ENCODE measurements at places on chromosomes 4 and X.

- DNase-seq = no peak
These were observed 836.0 kb downstream of the PDHA2 start for GRCh38 chr4:96675896-96676295.

GRCh38 chr4:98691588-98691987 lies 33.2 kb upstream of the TSPAN5 start:
- DNase-seq = no peak

GRCh38 chr4:137558951-137559350 lies 26.7 kb upstream of the PCDH18 start:
- DNase-seq = no peak

DNA sequence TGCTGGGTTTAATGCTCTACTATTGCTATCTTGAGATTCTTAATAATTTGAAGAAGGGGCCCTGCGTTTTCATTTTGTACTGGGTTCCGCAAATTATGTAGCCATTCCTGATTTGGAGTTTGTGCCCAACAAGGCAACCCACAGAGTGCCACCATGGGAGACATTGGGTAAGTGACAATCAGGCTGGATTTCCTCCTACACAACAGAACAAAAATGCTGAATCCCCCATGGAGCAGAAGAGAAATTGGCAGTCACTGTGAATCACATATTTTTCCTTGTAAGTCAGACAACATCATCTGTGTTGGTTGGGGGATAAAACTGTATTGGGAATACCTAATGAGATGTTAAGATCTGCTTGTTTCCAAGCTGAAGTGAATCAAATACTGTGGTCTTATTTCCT lies 80.9 kb downstream of the CNGA2 start:
- DNase-seq = no peak

- no peak for DNase-seq
These were observed 89.1 kb downstream of the SLC16A2 start for GRCh38 chrX:74510401-74510800.

DNA sequence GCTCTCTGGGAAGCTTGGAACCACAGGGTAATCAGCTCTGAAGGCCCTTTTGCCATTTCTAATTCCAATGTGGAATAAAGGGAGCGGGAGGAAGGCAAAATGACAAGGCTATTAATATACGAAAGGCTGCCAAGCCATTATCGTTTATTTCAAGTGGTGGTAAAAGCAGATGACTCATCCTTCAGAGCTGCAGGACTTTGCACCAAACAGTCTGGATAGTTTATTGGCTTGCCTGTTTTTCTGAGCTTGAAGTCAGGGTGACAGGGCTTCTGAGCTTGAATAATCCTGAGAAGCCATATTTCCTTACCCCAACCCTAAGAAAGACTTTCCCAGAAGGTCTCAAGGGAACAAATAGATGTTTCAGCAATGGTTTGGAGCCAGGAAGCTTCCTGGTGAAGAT lies 7.7 kb upstream of the GABRE start:
- DNase-seq = no peak

Data from stimulated activated CD8-positive, alpha-beta memory T cell treated with anti-CD3 and anti-CD28 coated beads, Interleukin-4, amount 100 ng/mL, for 1 hour (primary cell).